ENCODE measurements at places on chromosomes 11 and 22. TPM values are rescaled to one million over a fixed set of nuclear protein-coding genes. Genes with fewer than 3 reads are reported as not detected.

Gene CCDC188
- not detected for polyA plus RNA-seq

Gene C11orf42
- not detected for polyA plus RNA-seq

Gene RTN4R
- polyA plus RNA-seq, result 0.60 TPM

Gene LRRC32
- 18.3 TPM for polyA plus RNA-seq

- no peak overlapping the region for H3K27ac ChIP-seq
- peaks cover 22% of the 10 kb centered on the region for H3K4me1 ChIP-seq
- no peak overlapping the region for H3K4me3 ChIP-seq
- DNase-seq, result no peak
- H3K36me3 ChIP-seq, result no peaks in the 10 kb centered on the region
- H3K27me3 ChIP-seq, result no peaks in the 10 kb centered on the region
Measured at GRCh38 chr11:96146765-96147164, 196.2 kb downstream of the MAML2 start.

GRCh38 chr22:30121960-30122359 lies 41.7 kb downstream of the HORMAD2 start:
- no peaks in the 10 kb centered on the region for H3K36me3 ChIP-seq
- H3K4me1 ChIP-seq, result no peaks in the 10 kb centered on the region
- H3K27me3 ChIP-seq, result no peaks in the 10 kb centered on the region
- no peak overlapping the region for H3K27ac ChIP-seq
- H3K4me3 ChIP-seq, result no peak overlapping the region

DNA sequence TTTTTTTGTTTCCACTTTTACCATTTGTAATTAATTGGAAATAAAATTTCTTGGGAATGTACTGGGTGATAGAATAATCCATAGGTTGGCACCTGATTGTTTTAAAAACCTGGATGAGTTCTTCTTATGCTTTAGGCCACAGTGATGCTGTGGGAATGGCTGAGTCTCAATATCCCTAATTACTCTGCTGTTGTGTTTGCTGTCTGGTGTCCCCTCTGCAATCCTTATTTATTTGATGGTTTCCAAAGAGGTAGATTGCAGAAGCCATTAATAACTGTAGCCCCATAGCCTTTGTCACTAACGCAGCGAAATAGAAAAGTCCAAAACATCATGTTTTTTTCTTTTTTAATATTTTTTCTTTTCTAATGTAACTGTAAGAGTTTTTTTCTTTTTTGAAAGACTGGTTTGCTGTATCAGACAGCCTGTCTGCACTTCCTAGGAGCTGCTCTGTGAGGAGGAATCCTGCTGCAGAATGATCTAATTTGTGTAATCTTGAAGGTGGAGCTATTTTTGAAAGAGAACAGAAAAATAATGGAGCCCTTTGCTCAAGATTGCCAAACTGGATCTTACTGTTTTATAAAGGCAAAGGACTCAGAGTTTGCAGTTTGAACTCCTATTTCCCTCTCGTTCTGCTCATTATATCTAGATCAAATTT lies 14.9 kb downstream of the PACS1 start:
- H3K27ac ChIP-seq, result no peak overlapping the region
- DNase-seq, result no peak
- no peak overlapping the region for H3K4me3 ChIP-seq
- H3K36me3 ChIP-seq, result no peaks in the 10 kb centered on the region

- no peak overlapping the region for H3K4me3 ChIP-seq
- H3K36me3 ChIP-seq, result no peaks in the 10 kb centered on the region
- no peaks in the 10 kb centered on the region for H3K27me3 ChIP-seq
- DNase-seq, result no peak
Measured at GRCh38 chr22:32005453-32005852, 37.6 kb upstream of the SLC5A1 start.

DNA sequence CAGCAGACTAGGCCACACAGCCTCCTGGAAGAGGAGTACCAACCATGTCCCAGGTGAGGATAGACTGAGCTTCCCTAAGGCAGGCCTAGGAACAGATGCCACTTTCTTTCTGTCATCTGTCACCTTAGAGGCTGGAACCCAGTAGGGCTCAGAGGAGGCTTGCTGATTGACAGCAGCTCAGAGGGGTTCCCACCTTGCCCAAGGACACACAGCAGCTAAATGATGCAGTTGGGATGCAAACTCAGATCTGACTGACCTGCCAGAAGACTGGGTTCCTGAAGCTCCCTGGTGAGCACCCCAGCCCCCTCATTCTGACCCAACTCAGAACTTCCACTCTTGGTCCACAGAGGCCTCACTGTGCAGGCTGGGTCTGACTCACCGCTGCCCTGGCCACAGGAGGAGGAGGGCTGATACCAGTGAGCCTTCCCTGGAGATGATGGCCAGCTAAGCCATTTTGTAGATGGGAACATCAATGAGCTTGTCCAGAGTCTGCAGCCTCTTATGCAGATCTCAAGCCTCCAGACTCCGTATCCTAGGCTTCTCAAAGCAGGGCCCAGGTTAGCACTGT lies 14.0 kb downstream of the CAPN5 start:
- H3K27me3 ChIP-seq, result no peaks in the 10 kb centered on the region
- peak; percentile 49 for DNase-seq

Measured in sigmoid colon (tissue), 7 donors.